NCI-H187 treated with DMSO at 0.1 percent for 48 hours (cell line): ENCODE measurements at places on chromosomes 11 and 22.
A peak's percentile ranks its signal among the peaks of the same experiment; 100 is the strongest.

DNA sequence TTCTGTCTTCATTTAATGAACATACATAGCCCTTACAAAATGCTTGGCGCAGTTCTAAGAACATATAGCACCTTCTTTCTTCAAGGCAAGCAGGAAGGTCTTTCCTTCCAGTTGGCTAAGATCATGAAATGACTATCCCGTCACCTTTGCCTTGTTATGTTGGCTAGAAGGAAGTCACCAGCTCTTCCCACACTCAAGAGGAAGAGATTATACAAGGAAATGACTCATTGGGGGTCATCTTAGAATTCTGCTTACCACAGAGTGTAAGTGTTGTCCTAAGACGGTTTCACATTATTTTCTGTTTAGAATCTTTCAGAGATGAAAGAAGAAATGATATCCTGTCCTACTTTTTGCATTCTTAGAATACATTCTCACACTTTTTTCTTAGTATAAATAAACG lies 808.0 kb upstream of the LUZP2 start:
- DNase-seq, result no peak

DNA sequence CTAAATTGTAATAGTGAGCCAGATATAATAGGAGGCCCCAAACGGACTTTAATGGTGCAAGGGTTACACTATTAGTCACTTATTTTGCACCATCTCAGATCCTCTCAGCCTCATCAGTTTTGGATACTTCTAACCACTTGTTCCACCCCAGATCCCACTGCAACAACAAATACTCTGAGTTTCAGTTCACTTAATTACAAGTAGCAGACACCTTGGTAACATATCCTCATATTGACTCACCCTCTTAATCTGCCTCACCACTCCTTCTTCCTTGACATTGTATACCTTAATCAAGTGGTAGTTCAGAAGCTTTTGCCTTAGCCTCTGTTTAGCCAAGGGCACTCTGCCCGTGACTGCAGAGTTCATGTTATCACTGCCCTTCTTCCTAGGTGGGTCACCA lies 256.1 kb upstream of the UBASH3B start:
- DNase-seq, result no peak

- no peak for DNase-seq
Measured at GRCh38 chr11:120516461-120517389, 5.2 kb downstream of the GRIK4 start.

GRCh38 chr22:44045145-44045544 lies 21.0 kb downstream of the PARVB start:
- DNase-seq, result no peak

DNA sequence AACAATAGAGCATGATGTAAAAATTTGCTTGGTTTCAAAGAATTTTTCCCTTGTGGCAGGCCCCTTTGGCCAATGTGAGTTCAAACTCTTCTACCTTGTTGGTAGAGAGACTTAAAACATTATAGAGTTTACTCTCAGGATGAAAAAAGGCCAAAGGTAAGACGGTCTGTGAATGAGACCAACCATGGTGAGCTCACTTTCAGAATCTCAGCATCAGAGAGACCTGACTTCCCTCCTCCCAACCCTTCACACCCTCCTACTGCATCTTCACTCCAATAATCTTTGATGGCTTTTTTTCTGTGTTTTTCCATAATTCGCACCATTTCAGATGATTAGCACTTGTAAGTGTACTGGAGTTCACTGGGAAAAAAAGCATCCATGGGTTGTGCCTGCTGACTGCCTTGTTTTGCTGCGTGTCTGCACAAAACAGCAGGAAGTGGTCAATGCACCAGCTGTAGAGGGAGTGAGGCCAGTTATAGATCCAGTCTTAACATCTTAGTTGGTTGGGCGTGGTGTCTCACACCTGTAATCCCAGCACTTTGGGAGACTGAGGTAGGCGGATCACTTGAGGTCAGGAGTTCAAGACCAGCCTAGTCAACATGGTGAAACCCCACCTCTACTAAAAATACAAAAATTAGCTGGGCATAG lies 64.1 kb downstream of the SLC1A2 start:
- DNase-seq, result no peak

- no peak for DNase-seq
Measured at GRCh38 chr11:133509924-133510697, 22.2 kb downstream of the OPCML start.

DNA sequence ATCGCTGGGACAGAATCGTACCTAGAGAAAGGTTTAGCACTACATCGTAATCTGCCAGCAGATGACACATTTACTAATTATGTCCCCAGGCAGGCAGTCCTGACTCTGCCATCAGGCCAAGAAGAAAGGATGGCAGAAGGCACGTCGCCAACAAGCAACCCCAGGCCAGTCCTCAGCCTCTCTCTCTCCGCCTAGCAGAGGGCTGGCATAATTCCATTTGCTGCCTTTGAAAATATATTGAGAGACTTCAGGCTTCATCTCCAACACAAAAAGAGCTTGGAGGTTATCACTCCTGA lies 1517.0 kb downstream of the TBC1D22A start:
- DNase-seq, result no peak

DNA sequence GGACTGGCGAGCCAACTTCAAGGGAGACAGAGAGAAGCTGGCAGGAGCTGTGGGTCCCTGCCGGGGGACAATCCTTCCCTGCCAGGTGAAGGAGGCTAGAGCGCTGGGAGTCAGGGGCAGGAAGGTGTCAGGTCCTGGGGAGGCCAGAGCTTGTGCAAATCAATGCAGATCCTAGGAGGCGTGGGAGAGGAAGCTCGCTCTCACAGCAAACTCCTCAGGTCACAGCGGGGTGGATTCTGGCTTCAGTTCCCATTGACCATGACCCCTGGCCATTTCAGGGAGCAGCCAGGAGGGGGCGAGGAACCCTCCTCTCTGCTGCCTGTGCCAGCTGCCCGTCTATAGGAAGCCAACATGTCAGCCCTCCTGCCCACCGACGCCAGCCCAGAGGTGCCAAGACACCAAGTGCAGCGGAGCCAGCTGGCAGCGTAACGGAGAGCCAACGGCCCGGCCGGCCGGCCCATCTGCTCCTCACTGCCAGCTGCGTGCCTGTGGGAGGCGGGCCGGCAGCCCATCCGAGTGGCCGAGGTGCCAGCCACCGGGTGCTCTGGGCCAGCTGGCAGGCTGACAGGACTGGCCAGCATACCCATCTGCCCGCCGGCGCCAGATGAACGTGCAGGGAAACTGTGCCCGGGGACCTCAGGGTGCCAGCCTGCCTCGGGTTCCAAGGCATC lies 374.8 kb downstream of the MIAT start:
- DNase-seq, result no peak

- no peak for DNase-seq
Measured at GRCh38 chr22:39003165-39003638, 10.9 kb upstream of the APOBEC3C start.

DNA sequence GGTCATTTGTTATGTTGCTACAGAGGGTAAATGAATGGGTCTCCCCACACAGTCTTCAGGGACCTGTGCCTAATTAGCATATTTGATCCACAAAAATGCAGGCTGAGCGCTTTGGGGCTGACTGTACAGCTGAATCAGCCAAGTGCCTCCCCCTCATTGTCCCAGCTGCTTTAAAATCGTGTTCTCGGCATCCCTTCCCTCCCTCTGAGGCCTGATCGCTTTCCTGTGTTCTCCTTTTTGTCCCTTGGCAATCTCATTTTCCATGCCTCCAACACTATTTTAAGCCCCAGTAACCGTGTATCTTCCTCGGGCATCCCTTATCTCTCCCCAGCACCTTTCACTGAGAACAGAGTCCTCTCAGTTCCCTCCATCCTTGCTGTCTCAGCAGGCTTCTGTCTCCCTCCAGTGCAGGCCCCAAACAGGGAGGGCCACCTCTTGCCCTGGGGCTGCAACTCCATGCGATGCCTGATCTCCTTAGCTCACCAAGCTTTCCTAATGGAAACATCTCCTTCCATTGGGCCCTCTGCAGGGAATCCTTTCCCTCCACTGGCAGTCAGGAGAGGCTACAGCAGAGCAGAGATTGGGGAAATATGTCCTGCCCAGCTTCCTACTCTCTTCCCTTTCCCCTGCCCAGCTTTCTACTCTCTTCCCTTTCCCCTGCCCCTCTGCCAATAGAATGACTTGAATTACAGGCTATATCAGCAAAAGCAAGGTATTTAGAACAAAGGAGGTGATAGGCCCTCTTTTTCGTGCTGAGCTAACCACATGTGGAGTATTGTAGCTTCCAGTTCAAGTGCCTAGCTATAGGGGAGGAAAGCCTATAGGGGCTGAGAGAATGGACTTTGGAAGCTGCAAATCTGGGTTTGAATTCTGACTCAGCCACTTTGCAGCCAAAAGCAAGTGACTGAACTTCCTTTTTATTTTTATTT lies 13.8 kb downstream of the UQCR10 start:
- no peak for DNase-seq

GRCh38 chr11:32080361-32080980 lies 10.4 kb upstream of the RCN1 start:
- no peak for DNase-seq

DNA sequence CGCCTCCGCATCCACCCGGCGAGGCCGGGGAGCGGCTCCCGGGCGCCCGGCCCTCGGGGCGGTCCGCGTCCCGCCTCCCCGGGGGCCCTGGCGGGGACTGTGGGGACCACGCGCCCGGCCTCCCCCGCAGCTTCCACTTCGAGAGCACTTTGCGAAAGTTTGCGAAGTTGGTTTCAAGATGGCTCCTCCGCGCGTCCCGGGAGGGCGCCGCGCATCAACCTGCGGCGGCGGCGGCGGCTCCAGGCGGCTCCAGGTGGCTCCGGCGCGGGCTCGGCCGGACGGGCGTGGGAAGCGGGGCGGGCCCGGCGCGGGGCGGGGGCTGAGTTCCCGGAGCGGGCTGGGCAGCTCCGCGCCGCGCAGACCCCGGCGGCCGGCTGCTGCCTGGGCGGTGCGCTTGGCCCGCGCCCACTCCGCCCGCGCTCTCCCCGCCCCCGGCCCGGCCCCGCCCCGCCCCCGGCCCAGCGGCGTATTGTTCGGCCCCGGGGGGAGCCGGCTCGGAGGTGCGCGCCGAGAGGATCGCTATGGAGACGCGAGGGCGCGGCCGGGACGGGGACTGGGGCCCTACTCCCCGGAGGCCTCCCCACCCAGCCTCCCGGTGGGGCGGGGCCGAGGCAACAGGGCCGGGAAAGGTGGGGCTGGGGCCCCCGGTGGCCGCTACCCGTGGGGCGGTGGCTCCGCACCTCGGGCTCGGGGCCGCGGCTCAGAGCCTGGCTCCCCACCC lies at the start of gene CELSR1:
Gene CELSR1, minus strand, starts transcription at position 396 of the 721 bp plus-strand sequence. CDS start 450 bp downstream, outside the sequence.
- DNase-seq, result no peak

DNA sequence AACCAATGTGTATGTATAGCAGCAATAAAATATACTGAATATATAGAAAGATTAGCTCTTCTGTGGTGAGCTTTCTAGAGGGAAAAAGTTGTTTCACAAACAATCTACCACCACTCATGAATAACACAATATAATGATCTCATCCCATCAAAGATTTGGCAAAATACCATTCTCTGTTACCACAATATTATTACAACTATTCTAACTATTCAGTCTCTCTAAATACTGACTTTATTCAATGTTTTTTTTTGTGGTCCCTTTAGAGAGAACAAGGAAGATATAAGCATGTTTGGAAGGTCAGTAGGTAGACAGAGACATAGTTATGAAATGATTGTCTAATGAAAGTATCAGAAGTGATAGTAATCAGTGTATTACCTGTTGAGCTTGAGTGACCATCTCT lies 7.8 kb downstream of the CCDC90B start:
- no peak for DNase-seq

- DNase-seq, result no peak
Measured at GRCh38 chr22:24128631-24129262, 52.5 kb upstream of the SUSD2 start.

- DNase-seq, result no peak
Measured at GRCh38 chr11:67484847-67485311, 2.1 kb downstream of the AIP start.

- no peak for DNase-seq
Measured at GRCh38 chr11:12824281-12825041, 150.2 kb downstream of the TEAD1 start.

DNA sequence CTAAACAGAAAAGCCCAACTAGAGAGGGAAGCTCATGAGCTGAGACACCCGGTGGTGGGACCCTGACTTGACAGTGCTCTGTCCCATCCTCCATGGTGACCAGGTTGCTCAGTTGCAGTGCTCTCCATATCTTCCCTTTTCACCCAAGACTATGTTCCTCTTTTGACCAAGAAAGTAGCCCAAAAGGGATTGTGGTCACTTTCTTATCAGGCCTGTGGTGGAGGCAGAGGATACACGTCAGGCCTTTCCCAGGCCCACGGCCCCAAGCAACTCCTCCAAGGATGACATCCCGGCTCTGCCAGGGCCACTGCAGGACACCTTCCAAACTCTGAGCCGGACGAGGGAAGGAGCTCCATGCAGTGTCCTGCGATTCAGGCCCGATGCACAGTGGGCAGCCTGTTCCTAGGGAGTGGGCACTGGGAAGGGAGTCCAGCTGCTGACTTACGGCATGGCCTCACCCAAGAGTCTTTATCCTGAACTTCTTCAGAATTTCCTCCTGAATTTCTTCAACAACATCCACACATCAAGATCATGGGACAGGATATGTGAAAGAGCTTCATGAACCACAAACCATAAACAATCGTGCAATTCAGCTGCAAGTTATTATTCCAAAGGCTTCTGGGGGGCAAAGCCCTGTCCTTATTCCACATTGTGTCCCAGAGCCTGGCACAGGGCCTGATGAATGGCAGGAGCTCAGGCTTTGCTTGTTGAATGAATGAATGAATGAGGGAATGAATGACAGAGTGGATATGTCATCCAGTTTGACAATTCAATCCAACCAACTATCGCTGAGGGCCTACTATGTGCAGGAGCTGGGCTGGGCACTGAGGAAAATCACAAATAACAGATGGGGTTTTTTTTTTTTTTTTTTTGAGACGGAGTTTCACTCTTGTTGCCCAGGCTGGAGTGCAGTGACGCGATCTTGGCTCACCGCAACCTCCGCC lies 36.0 kb upstream of the MYH9 start:
- no peak for DNase-seq

DNA sequence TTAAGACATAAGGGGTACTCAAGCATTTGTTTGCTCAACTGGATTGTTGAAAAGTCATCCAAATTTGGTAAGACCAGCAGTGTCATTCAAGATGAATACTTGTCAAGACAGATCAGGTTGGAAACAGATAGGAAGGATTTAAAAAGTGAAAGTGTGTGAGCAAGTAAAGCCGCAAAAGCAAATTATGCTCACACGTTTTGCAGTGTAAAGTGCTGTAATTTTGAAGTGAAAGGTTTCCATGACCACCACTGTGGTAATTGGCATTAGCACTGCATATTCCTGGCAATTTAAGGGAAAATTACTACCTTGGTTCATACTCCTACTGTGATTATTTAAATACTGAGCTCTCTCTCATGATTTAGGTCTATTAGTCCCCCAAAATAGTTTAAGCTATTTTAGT lies 704.1 kb upstream of the CCDC179 start:
- peak; percentile 58 for DNase-seq

- DNase-seq, result no peak
Measured at GRCh38 chr11:35963911-35964310, 20.0 kb downstream of the LDLRAD3 start.
